ENCODE measurements at places on chromosomes 1 and 21.

GRCh38 chr1:56285554-56286402 is 293.6 kb downstream of the PLPP3 start:
- DNase-seq, result no peak

GRCh38 chr1:178566187-178566586 is 53.3 kb downstream of the TEX35 start:
- DNase-seq, result no peak

DNA sequence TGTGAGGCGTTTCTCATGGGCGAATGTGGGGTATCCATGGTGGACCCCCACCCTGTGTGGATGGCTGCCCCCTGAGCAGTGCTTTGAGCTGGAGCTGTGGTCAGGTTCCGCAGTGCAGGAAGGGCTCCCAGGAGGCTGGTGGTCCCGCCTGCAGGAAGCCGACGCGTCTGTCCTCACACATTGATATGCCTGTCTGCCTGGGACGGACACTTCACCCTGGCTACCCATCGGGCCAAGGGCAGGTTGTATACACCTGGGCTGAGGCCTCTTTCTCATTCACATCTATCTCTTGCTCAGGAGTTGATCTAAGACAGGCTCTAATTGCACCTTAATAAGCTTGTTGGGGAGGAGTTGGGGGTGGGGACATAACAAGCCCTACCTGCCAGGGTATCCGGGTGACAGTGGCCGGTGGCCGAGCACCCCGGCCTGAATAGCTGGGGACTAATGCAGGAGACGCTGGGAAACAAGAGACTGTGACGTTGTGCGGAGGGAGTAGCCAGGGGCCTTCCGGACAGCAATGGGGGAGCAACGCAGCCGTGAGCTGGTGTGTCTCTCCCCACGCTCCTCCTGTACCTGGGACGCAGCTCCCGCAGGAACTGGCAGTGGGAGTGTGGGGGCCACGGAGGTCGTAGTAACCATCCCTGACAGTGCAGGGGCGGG is 21.7 kb downstream of the PDXK start:
- DNase-seq, result no peak

DNA sequence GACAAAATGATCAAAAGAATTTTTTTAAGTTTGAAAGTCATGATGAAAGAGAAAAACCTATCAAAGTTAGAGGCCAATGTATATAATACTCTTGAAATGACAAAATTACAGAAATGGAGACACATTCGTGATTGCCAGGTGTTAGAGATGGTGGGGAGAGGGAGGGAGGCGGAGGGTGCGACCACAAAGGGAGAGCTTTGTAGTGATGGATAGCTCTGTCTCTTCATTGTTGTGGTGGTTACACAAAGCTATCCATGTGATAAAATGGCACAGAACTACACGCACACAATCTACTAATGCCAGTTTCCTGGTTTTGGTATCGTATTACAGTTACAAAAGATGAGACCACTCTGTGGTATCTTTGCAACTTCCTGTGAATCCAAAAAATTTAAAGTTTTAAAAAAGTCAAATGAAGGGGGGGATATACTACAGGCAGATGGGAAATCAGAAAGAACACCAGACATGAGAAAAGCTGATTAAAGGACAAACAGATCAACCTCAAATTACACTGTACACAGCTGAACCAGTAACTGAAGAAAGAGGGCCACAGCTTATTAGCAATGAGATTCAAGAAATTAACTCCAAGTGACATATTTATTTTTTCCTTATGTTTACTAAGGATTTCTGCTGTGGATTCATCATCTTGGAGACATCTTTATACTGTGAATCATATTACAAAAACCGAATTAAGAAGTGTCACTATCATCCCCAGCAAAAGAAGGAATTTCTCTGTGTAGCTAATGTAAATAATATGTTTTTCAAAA is 199.1 kb downstream of the SLC45A1 start:
- no peak for DNase-seq

DNA sequence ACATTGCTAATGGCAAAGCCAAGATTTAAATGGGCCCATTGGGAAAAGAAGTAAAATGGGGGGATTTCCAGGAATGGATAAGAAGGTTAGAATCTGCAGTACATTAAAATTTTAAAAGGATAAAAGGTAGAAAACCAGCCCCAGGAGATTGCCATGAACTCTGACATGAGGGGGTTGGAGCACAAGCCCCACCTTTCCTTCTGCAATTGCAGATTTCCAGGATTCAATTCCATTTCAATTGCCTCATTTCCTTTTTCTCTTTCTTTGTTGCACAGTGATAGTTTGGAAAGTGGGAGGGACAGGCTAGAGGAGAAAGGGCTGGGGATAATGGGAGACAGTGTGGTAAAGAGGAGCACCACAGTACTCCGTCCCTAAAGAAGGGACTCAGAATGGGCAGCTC is 238.5 kb upstream of the RAB4A start:
- DNase-seq, result no peak

GRCh38 chr1:211589782-211590721 is 11.1 kb upstream of the SLC30A1 start:
- no peak for DNase-seq

DNA sequence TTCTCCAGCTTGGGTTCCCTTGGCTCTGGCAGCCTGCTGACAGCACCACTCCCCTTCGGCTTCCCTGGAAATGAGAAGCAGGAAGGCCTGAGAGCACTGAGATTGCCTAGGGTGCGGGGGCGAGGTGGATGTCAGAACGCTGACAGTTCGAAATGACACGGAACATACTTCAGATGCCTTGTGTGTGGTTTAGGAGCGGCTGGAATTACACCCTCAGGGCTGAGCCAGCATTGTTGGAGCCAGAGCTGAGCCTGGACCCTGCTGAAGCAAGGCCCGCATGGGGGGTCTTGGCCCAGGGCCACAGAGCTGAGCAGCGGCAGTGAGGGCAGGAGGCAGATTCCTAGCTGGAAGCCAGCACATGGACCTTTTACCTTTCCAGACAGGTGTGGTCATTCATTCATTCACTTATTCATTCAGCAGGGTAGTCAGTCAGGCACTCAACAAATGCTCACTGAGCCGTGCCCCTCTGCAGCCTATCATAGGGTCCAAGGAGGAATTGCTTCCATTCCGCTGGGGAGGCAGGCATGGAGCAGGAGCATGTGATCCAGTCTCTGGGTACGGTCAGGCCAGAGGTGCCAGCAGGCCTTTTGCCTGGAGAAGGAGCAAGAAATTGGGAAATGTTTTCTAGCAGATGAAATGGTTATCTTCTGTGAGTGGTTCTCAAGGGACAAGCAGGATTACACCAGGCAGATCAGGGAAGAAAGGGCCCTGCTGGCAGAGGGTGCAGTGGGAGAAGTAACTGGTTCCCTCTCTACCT is 6.6 kb upstream of the FOXE3 start:
- no peak for DNase-seq

- no peak for DNase-seq
These were observed 33.3 kb downstream of the PCNT start for GRCh38 chr21:46357335-46357604.

- DNase-seq, result no peak
These were observed 3.8 kb downstream of the TRIM62 start for GRCh38 chr1:33177996-33178540.

- no peak for DNase-seq
These were observed 70.0 kb downstream of the FAAP20 start for GRCh38 chr1:2124446-2125198.

GRCh38 chr1:236471096-236471495 is 52.7 kb upstream of the LGALS8 start:
- DNase-seq, result no peak

DNA sequence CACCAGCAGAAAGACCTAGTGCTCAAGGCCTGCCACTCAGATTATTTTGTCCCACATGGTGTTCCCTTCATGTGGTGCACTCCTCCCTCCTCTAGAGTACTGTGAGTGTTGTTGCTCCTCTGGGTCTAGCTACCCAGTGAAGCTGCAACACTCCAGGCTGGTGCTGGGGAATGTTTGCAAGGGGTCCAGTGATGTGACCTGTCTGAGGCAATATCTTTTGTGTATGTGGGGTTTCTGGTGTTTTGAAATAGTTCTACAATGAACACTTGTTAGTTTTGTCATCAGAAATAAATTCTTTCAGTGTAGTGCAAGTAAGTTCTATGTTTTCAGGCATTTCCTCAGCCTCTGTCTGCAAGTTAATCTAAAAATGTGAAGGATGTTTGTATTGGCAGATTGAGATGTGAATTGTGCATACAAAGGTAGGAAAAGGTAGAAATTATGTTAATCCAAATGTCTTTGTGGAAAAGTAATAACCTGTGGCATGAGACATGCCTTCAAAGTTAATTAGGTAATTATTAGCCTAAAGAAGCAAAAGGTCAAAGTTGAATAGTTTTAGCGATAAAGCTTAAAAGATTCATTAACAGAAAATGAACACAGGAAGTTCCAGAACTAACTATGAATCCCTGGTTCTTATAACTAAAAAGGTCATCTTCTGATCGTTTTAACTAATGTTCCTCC is 616.8 kb downstream of the LTN1 start:
- no peak for DNase-seq

DNA sequence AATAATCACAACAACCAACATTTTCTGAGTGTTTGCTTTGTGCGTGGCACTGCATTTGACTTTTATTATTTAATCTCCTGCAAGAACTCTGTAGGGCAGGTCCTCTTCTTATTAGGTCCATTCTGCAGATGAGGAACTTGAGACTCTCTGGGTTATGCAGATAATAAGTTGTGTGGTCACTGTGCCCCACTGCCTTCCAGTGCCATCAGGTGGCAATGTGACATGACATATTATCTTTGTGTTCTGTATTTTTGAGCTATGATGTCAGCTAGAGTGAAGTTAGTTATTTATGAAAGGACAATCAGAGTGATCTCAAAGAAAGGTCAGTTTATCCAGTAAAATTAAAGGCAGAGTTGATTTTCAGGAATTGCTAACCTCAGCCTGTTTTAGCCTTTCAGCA is 196.0 kb downstream of the FMN2 start:
- DNase-seq, result no peak

GRCh38 chr1:184781941-184782340 is 27.3 kb upstream of the EDEM3 start:
- no peak for DNase-seq

DNA sequence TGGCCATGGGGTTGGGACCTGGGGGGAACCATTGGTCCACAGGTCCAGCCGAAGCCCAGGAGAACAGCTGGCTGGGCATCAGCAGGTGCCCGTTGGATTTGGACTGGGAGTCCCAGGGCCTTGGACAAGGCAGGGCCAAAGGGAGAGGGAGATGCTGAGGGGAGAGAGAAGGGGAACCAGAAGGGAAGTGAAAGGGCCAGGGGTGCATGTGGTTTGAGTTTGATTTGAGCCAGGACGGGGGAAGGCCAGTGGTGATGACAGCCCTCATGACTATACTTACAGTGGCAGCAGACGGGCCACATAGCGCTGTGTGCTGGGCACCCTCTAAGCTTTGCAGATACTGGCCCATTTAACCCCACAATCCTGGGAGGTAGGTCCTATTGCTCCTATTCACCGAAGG is 18.8 kb downstream of the AGRN start:
- DNase-seq, result no peak

- no peak for DNase-seq
These were observed 162.8 kb downstream of the HUNK start for GRCh38 chr21:32035617-32036016.

GRCh38 chr1:100352267-100353070 is at the start of gene CDC14A:
TSS of gene CDC14A (plus strand) at chr1:100352506. CDS start at chr1:100352955, 449 bp downstream.
- peak; percentile 88 for DNase-seq

DNA sequence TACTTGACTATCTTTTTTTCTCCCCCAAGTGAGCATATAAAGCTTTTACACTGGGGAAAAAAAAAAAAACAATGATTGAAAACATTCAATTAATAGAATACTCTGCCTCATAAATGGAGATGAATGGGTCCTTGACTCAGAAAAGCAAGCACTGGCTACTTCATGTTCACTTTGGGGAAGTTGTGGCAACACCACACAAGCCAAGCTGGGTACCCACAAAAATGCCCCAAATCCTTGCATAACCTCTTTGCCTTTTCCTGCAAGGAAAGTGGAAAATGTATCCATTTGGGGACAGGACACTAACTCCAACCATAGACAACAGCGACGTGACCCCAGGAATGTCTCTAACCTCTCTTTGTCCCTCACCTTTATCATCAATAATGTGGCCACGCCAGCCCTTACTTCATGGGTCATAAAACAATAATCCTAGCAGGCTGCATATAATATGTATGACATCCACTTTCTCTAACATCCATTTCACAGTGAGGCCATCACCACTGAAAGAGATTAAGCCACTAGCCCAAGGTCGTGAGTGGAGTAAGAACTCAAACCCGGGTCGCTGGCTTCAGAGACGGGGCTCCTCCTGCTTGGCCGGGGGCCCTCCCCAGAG is 2.3 kb downstream of the ECE1 start:
- no peak for DNase-seq

- no peak for DNase-seq
These were observed 90.5 kb downstream of the PIK3R3 start for GRCh38 chr1:46041974-46042373.

DNA sequence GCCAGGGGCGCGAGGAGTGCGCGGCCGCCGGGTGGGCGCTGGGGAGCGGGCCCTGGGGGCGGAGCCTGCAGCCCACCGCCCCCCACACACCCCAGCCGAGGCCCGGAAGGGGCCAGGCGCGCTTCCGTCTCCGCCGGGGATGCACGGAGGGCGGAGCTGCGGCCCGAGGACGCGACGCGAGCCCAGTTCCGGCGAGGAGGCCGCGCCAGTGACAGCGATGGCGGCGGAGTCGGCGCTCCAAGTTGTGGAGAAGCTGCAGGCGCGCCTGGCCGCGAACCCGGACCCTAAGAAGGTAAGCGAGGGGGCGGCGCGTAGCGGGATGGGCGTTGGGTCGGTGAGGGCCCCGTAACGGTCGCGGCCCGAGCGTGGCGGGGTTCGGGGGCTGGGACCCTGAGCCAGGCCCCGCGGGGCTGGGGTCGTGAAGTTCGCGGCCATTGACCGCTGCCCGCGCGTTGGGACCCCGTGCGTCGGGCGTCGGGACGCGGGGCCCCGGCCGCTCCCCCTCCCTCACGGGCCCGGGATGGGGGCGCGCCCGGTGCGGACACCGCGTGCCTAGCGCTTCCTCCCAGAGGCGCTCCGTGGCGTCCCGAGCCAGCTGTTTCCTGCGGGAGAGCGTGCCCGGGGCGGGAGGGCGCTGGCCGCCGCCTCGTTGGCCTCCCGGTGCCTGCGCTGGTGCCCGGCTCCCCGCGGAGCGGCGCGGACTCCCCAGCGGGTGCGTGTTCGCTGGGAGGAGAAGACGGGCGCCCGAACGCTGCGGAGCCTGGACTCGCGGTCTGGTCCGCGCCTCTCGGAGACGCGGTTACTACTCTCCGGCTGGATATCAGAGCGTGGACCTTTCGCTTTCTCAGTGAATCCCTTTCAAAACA is at the start of gene ELOA:
ELOA (plus strand) TSS at position 185 of the 866 bp plus-strand sequence; CDS start at position 218, 33 bp downstream.
- peak; percentile 88 for DNase-seq

GRCh38 chr1:8182034-8182761 is 135.7 kb upstream of the SLC45A1 start:
- no peak for DNase-seq

DNA sequence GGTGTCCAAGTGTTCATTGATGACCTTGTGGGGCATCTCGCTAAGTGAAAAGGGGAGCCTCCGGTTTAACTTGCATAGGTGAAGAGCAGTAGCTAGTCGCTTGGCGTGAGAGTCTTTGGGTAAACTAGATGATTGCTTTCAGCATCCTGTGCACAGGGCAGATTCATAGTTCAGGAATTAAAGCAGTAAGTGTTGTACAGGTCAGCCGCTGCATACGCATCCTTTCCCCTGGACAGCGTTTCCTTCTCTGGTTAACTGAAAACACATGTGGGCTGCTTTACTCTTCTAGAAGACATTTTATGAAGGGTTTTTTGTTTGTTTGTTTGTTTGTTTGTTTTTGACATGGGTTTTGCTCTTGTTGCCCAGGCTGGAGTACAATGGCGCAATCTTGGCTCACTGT is 12.1 kb downstream of the NDUFV3 start:
- DNase-seq, result no peak

GRCh38 chr1:68600049-68600661 is 103.3 kb upstream of the DEPDC1 start:
- no peak for DNase-seq

GRCh38 chr1:58446368-58446767 is 100.2 kb downstream of the OMA1 start:
- no peak for DNase-seq
